ENCODE measurements at places on chromosomes 13 and 19.

DNA sequence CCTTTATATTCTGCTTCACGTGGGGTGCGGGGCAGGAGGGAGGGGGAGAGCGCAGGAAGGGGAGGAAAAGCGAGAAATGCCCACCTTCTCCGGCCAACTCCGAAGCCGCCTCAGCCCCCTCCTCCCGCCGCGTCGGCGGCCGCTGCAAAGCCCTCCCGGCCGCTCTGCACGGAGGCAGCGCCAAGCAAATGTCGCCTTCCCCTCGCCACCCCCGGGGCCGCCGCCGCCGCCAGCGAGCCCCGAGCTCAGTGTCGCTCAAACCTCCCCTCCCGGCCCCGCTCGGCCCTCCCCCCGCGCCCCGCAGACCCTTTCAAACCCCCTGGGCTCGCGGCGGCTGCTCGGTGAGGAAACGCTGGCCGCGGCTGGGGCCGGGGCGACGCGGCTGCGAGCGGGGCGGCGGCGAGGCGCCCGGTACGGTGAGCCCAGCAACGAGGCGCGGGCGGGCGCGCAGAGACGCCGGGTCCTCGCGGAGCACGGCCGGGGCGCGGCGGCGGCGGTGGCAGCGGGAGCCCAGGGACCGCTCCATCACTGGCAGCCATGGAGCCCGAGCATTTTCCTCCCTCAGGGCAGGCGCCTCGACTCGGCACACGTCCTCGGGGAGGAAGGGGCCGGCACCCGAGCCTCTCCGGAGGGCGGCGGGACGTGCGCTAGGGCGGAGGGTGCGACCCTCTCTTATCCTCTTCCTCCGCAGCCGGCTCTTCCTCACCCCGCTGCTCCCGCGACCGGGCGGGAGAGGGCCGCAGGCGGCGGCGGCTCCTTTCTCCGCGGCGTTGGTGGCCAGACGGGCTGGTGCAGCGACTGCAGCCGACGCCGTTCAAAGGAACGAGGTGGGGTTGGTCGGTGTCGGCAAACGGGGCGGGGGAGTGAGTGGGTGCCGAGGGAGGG is 463 bp upstream of the TSC22D1 start:
- peak; percentile 64 for DNase-seq

DNA sequence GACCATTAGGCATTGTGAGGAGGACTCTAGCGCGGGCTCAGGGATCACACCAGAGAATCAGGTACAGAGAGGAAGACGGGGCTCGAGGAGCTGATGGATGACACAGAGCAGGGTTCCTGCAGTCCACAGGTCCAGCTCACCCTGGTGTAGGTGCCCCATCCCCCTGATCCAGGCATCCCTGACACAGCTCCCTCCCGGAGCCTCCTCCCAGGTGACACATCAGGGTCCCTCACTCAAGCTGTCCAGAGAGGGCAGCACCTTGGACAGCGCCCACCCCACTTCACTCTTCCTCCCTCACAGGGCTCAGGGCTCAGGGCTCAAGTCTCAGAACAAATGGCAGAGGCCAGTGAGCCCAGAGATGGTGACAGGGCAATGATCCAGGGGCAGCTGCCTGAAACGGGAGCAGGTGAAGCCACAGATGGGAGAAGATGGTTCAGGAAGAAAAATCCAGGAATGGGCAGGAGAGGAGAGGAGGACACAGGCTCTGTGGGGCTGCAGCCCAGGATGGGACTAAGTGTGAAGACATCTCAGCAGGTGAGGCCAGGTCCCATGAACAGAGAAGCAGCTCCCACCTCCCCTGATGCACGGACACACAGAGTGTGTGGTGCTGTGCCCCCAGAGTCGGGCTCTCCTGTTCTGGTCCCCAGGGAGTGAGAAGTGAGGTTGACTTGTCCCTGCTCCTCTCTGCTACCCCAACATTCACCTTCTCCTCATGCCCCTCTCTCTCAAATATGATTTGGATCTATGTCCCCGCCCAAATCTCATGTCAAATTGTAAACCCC is 2.8 kb upstream of the CEACAM5 start:
- DNase-seq, result peak; percentile 78

DNA sequence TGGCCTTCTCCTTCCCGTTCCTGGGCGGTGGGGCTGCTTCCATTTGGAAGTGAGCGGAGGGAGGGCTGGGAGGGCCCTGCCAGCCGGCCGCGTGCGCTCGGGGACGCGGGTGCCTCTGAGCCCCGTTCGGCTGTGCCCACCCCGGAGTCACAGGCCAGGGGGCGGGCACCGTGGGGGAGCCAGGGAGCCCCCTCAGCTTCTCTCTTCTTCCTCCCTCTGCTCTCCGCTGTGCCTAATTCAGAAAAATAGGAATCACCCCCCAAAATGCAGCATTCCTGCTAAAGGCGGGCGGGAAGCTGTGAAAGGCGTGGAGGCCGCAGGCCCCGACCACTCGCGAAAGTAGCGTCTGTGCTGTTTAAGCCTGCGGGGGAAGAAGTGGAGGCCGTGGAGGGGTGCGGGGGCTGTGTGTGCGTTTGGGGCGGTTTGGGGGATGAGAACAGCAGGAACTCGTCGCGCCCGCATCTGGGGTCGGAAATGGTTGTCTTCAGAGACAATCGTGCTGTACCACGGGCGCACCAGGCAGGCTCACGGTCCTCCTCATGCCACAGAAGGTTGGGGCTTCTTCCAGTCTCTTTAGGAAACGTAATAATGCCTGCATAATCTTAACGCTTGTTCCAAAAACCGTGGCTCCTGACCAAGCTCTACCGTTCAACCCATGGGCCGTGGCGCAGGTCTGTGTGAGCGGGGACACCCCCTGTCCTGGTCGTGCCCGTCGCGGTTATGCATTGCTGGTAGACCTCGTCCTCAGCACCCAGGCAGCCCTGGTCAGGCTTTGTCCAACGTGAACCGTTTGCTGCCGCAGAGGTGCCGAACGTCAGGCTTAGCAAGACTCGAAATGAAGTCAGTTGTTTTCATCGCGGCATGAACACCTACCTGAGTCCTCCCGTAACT is 110.4 kb upstream of the SOX1 start:
- DNase-seq, result peak; percentile 40

DNA sequence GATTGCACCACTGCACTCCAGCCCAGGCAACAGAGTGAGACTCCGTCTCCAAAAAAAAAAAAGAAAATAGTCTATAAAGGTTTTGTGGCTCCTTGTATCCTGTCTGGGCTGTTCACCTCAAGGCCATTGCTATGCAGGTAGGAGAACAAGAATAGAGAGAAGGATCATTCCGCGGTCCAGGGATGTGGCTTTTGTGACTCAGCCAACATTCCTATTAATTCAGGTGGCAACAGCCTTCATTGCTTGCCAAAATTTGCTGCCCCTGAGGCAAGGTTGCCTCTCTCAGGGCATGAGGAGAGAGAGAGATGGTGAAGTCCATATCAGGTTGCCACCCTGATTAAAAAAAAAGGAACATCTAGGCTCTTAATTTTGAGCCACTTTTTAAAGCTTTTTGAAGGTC is 8.0 kb downstream of the ZNF551 start:
- no peak for DNase-seq

GRCh38 chr19:51272183-51272810 is 21.4 kb downstream of the SIGLECL1 start:
- no peak for DNase-seq

DNA sequence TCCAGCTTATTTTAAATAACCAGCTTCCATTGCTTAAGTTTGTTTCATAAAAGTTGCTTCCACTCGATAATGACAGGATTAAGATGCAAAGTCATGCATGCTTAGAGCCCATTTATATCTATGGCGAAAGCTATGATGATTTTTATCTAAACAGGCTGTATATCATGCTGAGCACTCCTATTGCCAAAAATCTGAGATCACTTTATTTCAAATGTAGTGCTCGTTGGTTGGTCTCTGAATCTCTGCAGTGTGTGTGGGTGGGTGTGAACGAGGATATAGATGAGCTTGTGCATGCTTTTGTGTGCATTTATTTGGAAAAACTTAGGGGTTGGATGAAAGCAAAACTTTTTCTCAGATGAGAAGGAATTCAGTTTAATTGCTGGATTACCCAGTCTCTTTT is 27.0 kb upstream of the ARGLU1 start:
- DNase-seq, result no peak

DNA sequence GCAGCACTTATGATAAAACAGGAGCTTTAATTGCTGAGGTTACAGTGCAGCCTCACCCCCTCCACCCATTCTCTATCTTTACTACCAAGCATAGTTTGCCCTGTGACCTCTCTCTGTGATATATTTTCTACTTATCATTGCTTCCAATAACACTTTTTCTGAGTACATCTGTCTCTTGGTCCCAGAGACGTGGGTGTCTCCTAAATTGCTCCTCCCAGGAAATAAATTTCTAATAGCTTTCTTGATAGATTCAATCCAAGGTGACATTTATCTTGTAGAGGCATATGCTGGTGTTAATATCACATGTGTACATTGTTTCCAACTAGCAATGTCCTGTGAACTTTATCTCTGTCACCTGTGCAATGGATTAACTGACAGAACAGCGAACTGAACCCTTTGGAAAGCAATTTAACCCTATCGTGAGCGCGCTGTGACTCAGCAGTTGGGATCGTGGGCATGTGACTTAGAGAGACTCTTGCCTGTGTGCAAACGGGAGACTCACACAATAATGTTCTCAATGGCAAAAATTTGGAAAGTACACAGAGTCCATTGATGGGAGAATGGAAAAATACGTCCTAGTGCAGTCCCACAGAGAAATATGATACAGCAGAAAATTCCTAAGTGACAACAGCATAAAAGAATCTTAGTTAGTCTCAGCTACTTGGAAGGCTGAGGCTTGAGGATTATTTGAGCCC is 7.0 kb upstream of the MAP2K2 start:
- no peak for DNase-seq

- DNase-seq, result peak; percentile 33
Measured at GRCh38 chr19:33462112-33462791, 59.3 kb downstream of the PEPD start.

DNA sequence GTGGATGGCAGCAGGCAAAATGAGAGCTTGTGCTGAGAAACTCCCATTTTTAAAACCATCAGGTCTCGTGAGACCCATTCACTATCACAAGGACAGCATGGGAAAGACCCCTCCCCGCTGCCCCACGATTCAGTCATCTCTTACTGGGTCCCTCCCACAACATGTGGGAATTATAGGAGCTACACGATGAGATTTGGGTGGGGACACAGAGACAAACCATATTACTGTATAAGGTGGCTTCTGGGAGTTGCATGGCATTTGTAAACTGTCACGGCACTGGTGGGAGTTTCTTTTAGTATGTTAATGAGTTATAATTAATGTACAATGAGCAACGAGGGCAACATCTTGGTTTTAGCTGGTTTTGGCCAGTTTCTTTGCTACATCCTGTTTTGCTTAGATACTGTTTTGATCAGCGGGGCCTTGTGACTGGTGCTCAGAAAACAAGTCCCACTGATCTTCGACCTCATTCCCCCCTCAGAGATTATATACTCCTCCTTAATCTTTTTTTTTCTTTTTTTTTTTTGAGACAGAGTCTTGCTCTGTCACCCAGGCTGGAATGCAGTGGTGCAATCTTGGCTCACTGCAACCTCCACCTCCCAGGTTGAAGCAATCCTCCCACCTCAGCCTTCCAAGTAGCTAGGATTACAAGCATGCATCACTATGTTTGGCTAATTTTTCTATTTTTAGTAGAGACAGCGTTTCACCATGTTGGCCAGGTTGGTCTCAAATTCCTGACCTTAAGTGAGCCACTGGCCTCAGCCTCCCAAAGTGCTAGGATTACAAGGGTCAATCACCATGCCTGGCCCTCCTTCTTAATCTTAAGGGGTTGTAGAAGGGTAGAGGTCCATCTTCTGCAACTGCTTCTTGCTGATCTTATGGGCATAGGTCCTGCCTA is 21.3 kb upstream of the ZNF599 start:
- DNase-seq, result peak; percentile 13

GRCh38 chr19:2428321-2428690 is 920 bp upstream of the TIMM13 start:
- DNase-seq, result peak; percentile 65

GRCh38 chr13:113288880-113289279 is 8.2 kb upstream of the LAMP1 start:
- DNase-seq, result no peak

DNA sequence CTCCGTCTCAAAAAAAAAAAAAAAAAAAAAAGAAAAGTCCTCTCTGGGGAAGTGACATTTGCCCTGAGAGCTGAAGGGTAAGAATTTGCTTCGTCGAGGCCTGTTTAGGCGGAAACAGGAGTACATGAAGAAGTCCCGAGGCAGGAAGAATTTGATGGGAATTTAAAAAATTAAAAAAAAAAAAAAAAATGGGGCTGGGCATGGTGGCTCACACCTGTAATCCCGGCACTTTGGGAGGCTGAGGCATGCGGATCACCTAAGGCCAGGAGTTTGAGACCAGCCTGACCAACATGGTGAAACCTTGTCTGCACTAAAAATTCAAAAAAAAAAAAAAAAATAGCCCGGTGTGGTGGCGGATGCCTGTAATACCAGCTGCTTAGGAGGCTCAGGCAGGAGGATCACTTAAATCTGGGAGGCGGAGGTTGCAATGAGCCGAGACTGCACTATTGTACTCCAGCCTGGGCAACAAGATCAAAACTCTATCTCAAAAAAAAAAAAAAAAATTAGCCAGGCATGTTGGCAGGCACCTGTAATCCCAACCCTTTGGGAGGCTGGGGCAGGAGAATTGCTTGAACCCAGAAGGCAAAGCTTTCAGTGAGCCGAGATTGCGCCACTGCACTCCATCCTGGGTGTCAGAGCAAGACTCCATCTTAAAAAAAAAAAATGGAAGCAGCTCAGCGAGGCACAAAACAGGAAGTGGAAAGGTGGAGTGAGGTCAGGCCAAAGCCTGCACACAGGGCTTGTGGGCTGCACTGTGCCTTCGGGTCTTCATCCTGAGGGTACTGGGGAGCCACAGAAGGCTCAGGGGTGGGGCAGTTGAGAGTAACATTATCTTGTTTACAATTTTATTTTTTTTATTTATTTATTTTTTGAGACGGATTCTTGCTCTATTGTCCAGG is 4.9 kb downstream of the BAX start:
- DNase-seq, result no peak

GRCh38 chr13:19604306-19604705 is 29.2 kb upstream of the MPHOSPH8 start:
- DNase-seq, result no peak

DNA sequence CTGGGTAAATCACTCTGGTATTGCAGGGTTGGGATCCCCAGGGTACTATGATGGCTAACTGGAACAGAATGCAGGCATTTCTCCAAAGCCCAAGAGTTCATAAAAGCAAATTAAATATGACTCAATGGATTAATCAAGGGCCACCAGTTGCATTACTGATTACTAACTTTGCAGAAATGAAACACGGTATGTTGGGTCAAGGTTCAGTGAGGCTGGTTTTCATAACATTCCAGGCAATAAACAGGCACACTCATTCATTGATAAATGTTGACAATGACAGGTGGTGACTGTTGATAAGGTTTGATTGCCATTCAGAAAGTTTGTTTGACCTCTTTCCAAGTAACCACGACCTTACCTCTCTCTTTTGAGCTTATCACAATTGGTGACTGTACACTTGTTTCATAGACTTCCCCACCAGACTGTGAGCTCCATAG is 506 bp upstream of the AP1M1 start:
- DNase-seq, result no peak

GRCh38 chr13:27104606-27105005 is 67.0 kb downstream of the USP12 start:
- no peak for DNase-seq

DNA sequence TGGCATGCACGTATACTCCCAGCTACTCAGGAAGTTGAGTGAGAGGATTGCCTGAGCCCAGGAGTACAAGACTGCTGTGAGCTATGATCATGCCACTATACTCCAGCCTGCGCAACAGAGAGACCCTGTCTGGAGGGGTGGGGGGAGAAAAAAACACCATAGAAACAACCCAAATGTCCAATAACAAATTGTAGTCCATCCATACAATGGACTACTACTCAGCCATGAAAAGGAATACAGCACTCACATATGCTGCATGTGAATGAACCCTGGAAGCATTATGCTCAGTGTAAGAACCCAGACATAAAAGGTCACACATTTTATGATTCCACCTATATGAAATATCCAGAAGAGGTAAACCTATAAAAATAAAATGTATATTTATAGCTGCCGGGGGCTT is 42.3 kb downstream of the CD320 start:
- DNase-seq, result no peak
